CD4-positive, alpha-beta memory T cell (primary cell): ENCODE measurements at places on chromosomes 5 and 9. TPM values are rescaled to one million over a fixed set of nuclear protein-coding genes. Genes with fewer than 3 reads are reported as not detected.

DNA sequence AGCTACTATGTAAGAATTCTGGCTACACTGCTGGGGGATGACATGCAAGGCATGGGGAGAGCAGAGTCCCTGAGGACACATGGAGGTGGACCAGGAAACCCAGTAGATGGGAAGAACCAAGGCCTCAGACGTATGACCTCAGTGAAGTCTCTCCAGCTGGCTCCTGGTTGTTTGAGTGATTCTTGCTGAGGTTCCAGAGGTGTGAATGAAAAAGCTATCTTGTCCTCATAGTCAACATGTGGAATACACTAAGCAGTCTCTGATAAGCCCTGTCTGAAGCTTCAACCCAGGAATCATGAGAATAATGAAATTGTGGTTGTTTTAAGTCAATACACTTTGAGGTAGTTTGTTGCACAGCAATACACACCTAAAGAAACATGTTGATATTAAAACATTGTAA is 78.0 kb downstream of the GABRA6 start:
- H3K36me3 ChIP-seq, result no peaks in the 10 kb centered on the region
- no peaks in the 10 kb centered on the region for H3K4me1 ChIP-seq
- H3K4me3 ChIP-seq, result no peak overlapping the region
- no peak for DNase-seq
- no peaks in the 10 kb centered on the region for H3K27me3 ChIP-seq

- H3K4me3 ChIP-seq, result no peak overlapping the region
- DNase-seq, result no peak
- no peaks in the 10 kb centered on the region for H3K27me3 ChIP-seq
- H3K36me3 ChIP-seq, result no peaks in the 10 kb centered on the region
These were observed 18.7 kb downstream of the GIN1 start for GRCh38 chr5:103101079-103101750.

- H3K27ac ChIP-seq, result no peak overlapping the region
- no peaks in the 10 kb centered on the region for H3K36me3 ChIP-seq
- H3K4me1 ChIP-seq, result no peaks in the 10 kb centered on the region
- no peaks in the 10 kb centered on the region for H3K27me3 ChIP-seq
- no peak for DNase-seq
These were observed 85.0 kb downstream of the LURAP1L start for GRCh38 chr9:12859704-12860251.

DNA sequence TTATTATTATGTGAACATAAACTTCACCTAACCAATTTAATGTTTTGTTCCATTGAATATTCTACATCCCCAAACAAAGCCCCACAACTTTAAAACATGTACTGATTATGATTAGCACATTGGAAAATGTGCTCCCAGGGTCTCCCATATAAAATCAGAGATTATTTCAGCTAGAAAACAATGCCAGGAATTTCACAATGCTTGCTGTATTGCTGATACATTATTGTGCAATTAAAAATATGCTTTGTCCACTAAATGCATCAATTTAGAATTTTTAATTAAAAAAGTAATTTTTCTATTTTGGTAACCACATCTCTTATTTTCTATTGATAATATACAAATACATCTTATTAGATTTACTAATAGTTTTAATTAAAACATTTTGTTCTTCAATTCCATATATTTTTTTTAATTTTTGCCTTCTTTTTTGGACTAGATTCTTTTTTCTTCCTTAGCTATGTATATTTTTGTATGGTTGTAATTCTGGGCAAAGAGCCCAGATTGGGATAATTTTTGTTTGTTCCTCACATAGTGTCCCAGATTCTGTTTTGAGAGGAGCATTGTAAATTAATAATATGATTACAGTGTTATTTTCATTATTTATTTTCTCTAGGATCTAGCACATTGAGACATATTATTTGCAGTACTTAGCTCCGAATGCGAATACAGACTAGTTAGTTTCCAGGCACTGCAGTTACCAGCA is 241.5 kb upstream of the CDH18 start:
- DNase-seq, result no peak
- no peaks in the 10 kb centered on the region for H3K36me3 ChIP-seq
- H3K4me1 ChIP-seq, result no peaks in the 10 kb centered on the region
- no peak overlapping the region for H3K4me3 ChIP-seq

DNA sequence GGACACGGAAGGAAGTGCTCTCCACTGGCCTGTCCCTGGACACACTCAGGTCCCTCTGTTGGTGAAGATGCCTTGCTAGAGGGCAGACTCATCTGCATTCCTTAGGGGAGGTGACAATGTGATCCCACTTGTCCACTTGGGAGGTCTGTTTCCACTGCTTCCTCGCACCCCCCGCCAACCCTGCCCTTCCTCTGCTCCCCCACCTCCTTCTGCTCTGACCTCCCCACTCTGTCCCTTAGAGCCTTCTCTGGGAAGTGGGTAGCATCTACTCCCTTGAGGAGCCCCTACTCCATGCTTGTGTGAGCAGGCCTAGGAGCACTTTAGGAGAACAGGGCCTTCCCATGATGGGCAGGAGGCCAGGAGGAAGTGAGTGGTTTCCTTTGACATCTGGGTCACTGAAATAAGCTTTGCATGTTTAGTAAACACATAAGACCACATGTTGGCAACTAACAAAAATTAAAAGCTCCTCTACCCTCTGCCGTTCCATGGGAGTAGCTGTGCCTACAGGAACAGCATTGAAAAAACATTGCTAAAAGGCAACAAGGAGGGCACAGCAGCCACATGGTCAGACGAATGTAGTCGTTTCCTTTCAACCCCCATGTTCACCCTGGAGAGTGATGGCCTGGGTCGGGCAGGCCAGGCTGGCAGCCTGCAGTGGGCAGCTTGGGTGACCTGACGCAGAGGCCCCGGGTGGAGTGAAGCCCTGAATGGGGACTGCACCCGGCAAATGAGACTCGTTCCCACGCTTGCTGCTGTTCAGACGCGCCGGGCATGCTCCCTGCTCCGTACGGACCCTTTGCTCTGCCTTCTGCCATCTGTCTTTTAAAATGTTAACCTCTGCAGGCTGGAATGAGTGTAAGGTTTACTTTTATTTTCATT is 634.0 kb downstream of the IRX1 start:
- no peak overlapping the region for H3K4me3 ChIP-seq
- H3K27ac ChIP-seq, result no peak overlapping the region
- no peak for DNase-seq
- no peaks in the 10 kb centered on the region for H3K4me1 ChIP-seq
- H3K36me3 ChIP-seq, result no peaks in the 10 kb centered on the region

GRCh38 chr9:127142931-127143464 is 20.6 kb upstream of the ANGPTL2 start:
- H3K36me3 ChIP-seq, result no peaks in the 10 kb centered on the region
- no peaks in the 10 kb centered on the region for H3K27me3 ChIP-seq
- no peak overlapping the region for H3K4me3 ChIP-seq
- DNase-seq, result no peak

DNA sequence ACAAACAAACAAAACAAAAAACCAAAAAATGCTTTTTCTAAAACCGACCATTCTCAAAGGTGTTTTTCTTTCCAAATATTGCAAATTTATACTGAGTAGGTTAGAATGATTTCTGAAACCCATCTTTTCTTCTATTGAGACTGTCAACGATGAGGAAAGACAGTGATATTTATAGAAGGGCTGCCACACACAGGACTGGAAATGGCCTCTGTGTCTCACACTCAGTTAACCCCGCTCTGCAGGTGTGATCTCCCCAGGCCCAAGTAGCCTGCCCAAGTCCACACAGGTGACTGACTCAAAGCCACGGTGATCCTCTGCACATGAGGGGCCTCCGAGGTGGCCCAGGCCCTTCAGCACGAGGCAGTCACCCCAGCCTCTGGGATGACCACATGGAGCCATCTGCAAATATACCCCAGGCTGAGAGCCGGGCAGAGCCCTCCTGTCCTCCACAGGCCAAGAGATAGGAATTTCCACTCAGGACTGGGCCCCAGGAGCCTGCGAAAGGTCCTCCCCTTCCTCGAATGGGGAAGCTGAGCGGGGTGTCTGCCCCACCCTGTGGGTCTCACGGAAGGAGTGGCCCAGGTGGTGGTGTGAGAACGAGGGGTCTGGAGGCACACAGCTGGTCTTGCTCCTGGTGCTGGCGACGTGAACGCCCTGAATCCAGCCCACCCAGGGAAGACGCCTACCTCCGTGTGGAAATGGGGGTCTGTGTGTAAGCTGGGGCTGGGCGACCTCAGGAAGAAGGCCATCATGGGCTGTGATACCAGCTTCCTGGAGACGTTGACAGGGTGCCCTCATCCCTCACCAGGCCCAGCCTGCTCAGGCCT is 53.0 kb upstream of the PHYKPL start:
- H3K27ac ChIP-seq, result no peak overlapping the region
- no peaks in the 10 kb centered on the region for H3K36me3 ChIP-seq
- no peak overlapping the region for H3K4me3 ChIP-seq
- no peak for DNase-seq

DNA sequence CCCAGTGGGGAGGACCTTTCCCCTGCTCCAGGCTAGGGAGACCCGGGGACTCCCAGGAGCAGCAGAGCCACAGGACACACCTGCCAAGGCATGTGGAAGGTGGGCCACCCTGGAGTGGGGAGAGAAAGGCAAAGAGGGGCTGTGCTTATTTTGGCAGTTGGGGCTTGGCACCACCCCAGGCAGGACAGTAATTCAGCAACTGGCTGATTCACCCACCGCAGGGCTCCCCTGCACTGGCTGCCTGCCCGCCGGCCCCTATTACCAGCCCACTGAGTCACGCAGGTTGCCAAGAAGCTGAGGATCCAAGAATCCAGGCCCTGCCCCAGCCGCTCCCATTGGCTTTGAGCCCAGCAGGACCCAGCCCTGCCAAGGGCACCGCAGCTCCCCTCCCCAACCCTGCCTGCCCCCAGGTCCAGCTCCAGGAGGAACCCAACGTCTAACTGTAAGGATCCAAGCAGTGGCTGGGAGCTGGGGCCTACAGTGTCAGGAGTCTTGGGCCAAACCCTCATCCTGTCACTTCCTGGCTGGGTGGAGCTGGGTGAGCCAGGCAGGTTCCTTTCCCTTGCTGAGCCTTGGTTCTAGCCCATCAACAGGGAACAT is 14.2 kb upstream of the RALGDS start:
- peak overlapping the region; percentile 100 for H3K27ac ChIP-seq
- peaks cover 99% of the 10 kb centered on the region for H3K4me1 ChIP-seq
- H3K36me3 ChIP-seq, result no peaks in the 10 kb centered on the region
- H3K4me3 ChIP-seq, result peak overlapping the region; percentile 27

- H3K36me3 ChIP-seq, result no peaks in the 10 kb centered on the region
- no peak overlapping the region for H3K27ac ChIP-seq
- H3K27me3 ChIP-seq, result no peaks in the 10 kb centered on the region
- H3K4me3 ChIP-seq, result no peak overlapping the region
- H3K4me1 ChIP-seq, result no peaks in the 10 kb centered on the region
- DNase-seq, result no peak
These were observed 77.6 kb downstream of the SMIM15 start for GRCh38 chr5:61084658-61085057.

GRCh38 chr9:89154218-89154617 is 24.4 kb downstream of the SHC3 start:
- DNase-seq, result no peak
- H3K4me3 ChIP-seq, result no peak overlapping the region
- no peaks in the 10 kb centered on the region for H3K36me3 ChIP-seq
- H3K4me1 ChIP-seq, result no peaks in the 10 kb centered on the region
- H3K27me3 ChIP-seq, result peaks cover 5% of the 10 kb centered on the region

- no peaks in the 10 kb centered on the region for H3K4me1 ChIP-seq
- H3K27ac ChIP-seq, result no peak overlapping the region
- no peak for DNase-seq
- H3K36me3 ChIP-seq, result no peaks in the 10 kb centered on the region
These were observed 186.9 kb upstream of the TRIM32 start for GRCh38 chr9:116499986-116500871.

DNA sequence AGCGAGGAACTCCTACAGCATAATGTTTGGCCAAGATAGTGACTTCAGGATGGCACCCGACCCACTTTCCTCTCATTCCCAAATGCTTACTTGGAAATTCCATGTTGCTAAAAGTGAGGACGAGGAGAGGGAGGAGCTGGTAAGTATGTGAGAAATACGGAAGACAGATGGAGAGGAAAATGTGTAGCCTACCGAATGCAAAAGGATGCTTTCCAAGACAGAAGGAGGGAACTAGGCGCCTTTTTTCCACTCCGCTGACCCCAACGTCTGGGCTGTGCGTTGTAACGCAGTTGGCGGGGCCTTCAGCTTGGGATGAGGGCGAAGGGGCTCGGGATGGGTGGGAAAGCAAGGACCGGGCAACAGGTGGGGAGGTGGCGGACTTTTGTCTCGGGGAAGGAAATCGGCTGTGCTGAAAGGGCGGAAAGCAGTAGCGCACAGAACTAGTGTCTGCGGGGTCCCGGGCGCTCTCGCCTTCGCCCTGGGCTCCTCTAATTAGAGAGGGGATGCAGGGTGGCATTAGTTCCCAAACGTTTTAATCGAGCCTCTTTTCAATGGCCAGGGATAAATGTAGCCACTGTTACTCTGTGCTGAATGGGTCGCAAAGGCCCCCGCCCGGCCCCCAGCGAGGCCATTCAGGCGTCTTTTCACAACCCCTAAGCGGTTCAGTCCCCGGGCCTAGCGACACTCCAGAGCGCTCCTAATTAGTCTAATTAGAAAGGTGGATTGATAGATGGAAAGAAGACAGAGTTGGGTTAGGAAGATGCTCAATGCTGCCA is 12.6 kb downstream of the FOXD1 start:
- H3K27me3 ChIP-seq, result peaks cover 75% of the 10 kb centered on the region
- H3K36me3 ChIP-seq, result no peaks in the 10 kb centered on the region
- no peak overlapping the region for H3K4me3 ChIP-seq
- H3K4me1 ChIP-seq, result peaks cover 23% of the 10 kb centered on the region

- H3K4me3 ChIP-seq, result no peak overlapping the region
- no peaks in the 10 kb centered on the region for H3K27me3 ChIP-seq
- DNase-seq, result no peak
These were observed 21.1 kb downstream of the PDE8B start for GRCh38 chr5:77231471-77232138.

DNA sequence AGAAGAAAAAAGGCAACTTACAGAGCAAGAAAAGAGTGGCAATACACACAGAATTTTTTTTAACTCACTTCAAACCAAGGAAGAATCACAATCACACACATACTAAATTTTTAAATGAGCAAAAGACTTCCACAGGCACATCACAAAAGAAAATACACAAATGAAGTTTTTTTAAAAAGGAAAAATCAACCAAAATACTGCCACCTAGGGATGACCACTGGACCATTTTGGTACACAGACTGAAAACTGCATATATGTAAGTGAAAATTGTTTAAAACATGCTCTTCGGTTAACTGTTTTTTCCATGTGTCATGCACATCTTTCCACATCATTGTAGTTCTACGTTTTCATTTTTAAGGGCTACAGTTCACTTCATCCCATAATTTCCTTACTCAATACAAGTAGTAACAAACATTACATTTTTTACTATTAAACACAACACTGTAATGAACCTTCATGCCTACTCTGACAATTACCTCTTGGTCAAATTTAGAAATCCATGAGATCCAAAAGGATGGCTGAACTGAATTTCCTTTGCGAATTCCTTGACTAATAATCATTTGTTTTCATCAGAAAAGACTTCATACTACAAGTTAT is 79.0 kb downstream of the FBXW11 start:
- no peak for DNase-seq
- H3K36me3 ChIP-seq, result no peaks in the 10 kb centered on the region
- H3K27ac ChIP-seq, result no peak overlapping the region
- H3K27me3 ChIP-seq, result no peaks in the 10 kb centered on the region
- no peak overlapping the region for H3K4me3 ChIP-seq
- H3K4me1 ChIP-seq, result peaks cover 5% of the 10 kb centered on the region

GRCh38 chr5:1136814-1137213 is 25.0 kb upstream of the SLC12A7 start:
- no peak overlapping the region for H3K4me3 ChIP-seq
- H3K4me1 ChIP-seq, result no peaks in the 10 kb centered on the region
- no peak overlapping the region for H3K27ac ChIP-seq
- no peak for DNase-seq

Gene NTRK2
- 0.12 TPM for total RNA-seq

Gene NAIP
- 44.7 TPM for total RNA-seq

Gene SH3GL2
- total RNA-seq, result not detected

Gene IFNA2
- total RNA-seq, result not detected

Gene SLC1A1
- total RNA-seq, result 1.00 TPM

Gene SLC6A7
- total RNA-seq, result not detected

Gene ANKRD20A1
- total RNA-seq, result 2.7 TPM
